ENCODE measurements at places on chromosomes 1 and 21.
A peak's percentile ranks its signal among the peaks of the same experiment; 100 is the strongest.

- no peak for DNase-seq
- H3K4me3 ChIP-seq, result no peak overlapping the region
- no peaks in the 10 kb centered on the region for H3K4me1 ChIP-seq
Measured at GRCh38 chr1:27968692-27969091, 8.9 kb downstream of the XKR8 start.

DNA sequence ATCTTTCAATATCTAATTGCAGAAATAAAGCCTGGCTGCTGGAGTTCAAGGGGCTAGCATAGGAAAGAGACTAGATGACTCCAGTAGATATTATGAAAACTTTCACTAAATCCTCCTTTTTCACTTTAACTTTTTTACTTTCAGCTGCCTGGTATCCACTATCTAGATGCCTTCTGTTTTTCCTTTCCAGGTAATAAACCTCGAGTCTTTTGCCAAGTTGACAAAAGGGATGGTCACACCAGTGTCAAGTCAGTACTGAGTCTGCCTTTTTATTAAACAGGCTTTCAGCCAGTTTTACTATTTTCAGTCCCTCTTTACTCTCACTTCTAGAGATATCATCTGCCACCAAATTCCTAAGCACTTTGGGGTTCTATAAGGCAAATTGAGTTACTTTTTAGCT is 195.6 kb downstream of the FGGY start:
- peaks cover 12% of the 10 kb centered on the region for H3K4me1 ChIP-seq
- no peaks in the 10 kb centered on the region for H3K27me3 ChIP-seq
- H3K4me3 ChIP-seq, result no peak overlapping the region
- no peak overlapping the region for H3K27ac ChIP-seq

DNA sequence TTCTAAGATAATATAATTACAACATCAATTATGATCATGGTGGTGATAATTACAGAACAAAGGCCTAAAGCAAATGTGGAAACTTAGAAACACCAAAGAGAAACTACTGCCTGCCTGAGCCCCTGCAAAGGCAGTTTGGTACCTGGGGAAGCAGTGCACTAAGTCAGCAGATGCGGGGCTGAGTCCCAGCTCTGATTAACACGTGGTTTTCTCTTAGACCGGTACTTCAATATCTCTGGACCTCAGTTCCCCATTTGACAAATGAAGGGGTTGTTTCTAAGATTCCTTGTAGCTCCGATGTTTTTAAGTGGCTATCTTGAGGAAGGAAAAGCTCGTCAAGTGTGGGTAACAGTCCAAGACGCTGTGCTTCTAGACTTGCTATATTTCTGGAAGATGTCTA is 16.7 kb upstream of the PLEKHA6 start:
- H3K4me3 ChIP-seq, result no peak overlapping the region
- H3K27ac ChIP-seq, result no peak overlapping the region
- DNase-seq, result no peak
- H3K4me1 ChIP-seq, result no peaks in the 10 kb centered on the region
- peaks cover 36% of the 10 kb centered on the region for H3K27me3 ChIP-seq

DNA sequence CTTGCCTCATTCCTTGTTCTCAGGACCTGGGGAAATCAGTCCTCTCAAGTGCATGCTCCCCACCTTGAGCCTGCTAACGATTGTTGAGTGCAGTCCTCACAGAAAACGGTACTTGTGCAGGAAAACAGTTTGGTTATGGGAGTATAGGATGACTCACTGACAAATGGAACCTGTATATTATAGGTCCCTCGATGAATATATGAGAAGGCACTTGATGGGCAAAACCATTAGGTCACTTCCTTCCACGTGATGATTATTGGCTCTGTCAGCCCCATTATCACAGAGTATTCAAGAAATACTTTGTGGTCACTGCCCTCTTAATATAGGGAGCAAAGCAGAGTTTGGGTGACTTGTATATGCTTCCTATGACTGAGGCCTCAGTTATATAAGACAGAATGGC is 6.2 kb downstream of the CCDC17 start:
- H3K36me3 ChIP-seq, result peaks cover 17% of the 10 kb centered on the region
- no peaks in the 10 kb centered on the region for H3K27me3 ChIP-seq
- DNase-seq, result no peak
- H3K4me3 ChIP-seq, result no peak overlapping the region

GRCh38 chr1:209866201-209866600 is 38.4 kb downstream of the UTP25 start:
- H3K27me3 ChIP-seq, result no peaks in the 10 kb centered on the region
- no peak for DNase-seq
- H3K36me3 ChIP-seq, result no peaks in the 10 kb centered on the region

- H3K36me3 ChIP-seq, result no peaks in the 10 kb centered on the region
- no peak for DNase-seq
- peaks cover 30% of the 10 kb centered on the region for H3K27me3 ChIP-seq
- 0 out of 2 replicates have a peak, but pooled peaks cover 5% of the 10 kb centered on the region for H3K4me1 ChIP-seq
- no peak overlapping the region for H3K27ac ChIP-seq
- no peak overlapping the region for H3K4me3 ChIP-seq
Measured at GRCh38 chr21:38809198-38809878, 3.6 kb downstream of the ETS2 start.

DNA sequence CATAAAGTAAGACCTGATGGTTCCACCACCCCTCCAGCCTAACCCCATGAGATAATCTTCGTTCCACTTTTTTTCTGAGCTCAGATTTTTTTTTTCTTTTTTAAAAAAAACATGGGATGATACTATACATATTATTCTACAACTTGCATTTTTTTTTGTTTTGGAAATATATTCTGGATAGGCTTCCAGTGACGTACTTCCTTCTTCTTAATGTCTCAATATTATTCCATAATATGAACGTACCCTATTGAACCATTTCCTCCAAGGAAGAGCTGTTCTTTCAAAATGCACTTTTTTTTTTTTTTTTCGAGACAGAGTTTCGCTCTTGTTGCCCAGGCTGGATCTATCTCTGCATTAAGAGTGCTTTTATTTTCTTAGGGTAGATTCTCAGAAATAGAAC is 1.5 kb downstream of the EDEM3 start:
- peak; percentile 17 for DNase-seq
- H3K4me1 ChIP-seq, result peaks cover 40% of the 10 kb centered on the region
- H3K4me3 ChIP-seq, result peak overlapping the region; percentile 97
- peak overlapping the region; percentile 87 for H3K27ac ChIP-seq

DNA sequence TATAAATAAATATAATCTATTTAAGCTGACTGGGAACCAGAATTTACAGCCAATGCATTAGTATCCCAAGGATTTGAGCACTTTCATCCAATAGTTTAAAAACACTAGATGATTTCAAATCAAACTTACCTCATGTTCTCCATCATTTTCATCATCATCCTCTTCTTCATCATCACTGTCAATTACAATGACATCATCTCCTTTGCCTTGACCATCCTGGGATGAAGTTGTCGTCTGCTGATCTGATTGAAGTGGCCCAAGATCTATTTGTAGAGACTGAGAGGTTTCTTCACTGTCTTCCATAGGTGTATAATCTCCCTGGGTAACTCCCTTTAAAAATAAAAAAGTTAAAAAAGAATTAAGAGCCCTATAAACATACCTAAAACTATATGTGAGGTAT is 47.7 kb downstream of the TPR start:
- no peaks in the 10 kb centered on the region for H3K4me1 ChIP-seq
- no peak overlapping the region for H3K4me3 ChIP-seq
- no peaks in the 10 kb centered on the region for H3K27me3 ChIP-seq
- H3K27ac ChIP-seq, result no peak overlapping the region
- peaks cover 23% of the 10 kb centered on the region for H3K36me3 ChIP-seq

GRCh38 chr1:53069663-53070327 is 7.8 kb downstream of the PODN start:
- H3K4me1 ChIP-seq, result no peaks in the 10 kb centered on the region
- no peaks in the 10 kb centered on the region for H3K27me3 ChIP-seq
- H3K36me3 ChIP-seq, result no peaks in the 10 kb centered on the region
- H3K27ac ChIP-seq, result no peak overlapping the region

DNA sequence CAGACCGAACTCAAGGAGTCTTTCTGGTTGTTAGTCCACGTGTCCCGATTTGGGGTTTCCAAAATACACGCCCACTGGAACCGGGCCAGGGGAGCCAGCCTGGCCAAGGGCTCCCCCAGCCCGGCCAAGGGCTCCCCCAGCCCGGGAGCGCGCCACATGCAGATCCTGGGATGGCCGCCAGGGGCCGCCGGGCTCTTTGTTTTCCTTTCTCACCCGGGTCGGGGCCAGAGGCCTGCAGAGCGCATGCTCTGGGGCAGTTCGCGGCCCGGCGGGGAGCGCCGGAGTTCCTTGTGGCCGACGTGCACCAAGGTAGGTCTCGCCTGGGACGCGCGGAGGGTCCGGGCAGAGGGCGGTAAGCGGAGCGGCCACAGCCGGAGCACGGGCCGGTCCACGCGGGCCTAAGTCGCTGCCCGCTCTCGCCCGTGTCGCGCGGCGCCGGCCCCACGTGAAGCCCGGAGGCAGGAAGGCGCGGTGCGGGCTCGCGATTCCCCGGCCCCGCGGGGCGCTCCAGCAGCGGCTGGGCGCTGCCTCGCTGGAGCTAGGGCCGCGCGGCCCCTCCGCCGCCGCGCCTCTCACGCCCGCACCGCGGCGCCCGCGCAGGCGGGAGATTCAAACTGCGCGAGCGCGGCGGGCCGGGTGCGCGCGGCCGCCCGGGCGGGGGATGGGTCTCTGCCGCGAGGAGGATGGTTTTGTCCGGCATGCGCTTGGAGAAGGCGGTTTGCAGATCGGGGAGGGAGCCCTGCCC is 12.3 kb downstream of the RCC1 start:
- peaks cover 10% of the 10 kb centered on the region for H3K4me1 ChIP-seq
- peak; percentile 93 for DNase-seq
- peak overlapping the region; percentile 90 for H3K4me3 ChIP-seq
- no peaks in the 10 kb centered on the region for H3K27me3 ChIP-seq

All from MM.1S (cell line).